ENCODE measurements at places on chromosomes 12 and 14.

DNA sequence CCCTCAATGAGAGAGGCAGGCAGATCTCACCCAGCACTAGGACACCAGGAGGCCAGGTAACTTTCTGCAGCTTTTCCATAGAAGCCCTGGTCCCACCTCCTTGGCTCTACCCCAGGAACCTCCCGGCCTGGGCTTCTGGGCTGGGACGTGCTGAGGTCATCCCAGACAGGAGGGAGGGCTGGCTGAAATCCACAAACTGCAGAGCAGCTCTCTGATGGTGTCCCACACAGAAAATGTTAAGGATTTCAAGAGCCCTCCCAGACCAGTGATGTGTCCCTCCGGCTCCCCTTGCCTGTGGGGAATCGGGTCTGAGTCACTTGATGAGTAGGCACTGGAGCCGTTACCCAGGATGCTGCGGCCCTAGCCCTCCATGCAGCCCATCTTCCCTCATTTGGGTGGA lies 124.1 kb downstream of the ESRRB start:
- no peak for DNase-seq

- DNase-seq: peak; percentile 53
Measured at GRCh38 chr12:57803319-57803893, 15.1 kb downstream of the AVIL start.

GRCh38 chr12:34400986-34401658 lies 378.8 kb downstream of the ALG10 start:
- DNase-seq: no peak

DNA sequence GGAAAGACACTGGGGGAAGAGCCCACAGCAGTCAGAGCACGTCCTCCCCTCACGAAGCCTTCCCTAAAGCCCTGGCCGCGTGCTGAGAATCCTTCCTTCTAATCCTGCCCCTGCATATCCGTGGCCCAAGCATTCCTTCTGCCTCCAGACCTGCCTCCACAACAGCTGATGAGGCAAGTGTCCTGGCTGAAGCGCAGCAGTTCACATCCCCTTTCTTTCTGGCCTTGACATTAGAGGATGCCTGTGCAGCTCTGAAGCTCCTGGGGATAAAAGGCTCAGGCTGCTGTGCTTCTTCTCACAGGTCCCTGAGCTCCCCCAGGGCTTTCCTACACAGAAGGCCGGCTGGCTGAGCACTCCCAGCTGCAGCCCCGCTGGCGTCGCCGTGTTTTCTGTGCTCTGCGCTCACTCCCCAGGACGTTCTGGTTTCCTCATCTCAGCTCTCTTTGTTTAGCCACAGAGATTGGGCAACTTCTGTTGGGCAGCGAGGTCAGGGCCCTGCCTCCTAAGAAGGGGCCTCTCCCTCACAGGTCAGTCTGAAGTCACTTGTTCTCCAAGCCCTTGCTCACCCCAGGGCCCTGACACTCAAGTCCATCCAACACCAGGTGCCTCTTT lies 45.8 kb downstream of the NINJ2 start:
- DNase-seq: no peak

DNA sequence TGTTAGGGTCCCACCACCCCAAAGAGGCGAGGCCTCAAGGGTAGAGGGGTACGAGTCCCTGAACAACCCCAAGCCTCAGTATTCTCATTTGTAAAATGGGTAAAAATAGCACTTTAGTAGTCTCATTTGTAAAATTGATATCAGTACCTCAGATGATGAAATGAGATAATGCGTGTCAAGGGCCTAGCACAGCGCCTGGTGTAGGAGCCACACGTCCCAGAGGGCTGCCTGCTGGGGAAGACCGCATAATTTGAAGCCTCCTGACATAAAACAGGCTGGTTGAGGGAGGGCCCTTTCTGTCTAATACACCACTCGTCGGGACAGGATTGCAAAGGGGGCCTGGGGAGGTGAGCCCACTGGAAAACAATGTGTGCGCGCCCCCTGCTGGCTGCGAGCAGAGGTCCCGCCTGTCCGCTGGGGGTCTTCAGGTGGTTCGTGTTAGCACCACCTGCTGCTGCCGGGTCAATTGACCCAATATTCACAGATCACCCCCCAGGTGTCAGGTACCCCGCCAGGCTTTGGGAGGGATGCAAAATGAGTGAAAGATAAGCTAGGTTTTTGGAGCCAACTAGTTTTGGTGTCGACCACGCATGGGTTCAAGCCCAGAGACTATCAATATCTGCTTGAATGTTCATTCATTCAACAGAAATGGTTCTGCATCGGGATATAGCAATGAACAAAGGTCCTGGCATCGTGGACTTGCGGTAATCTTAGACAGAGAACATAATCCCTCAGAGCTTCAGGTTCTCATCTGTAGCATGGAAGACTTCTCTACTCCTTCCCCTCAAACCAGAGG lies 24.7 kb upstream of the IRF2BPL start:
- DNase-seq: peak; percentile 65

- DNase-seq: no peak
Measured at GRCh38 chr12:124613151-124613585, 45.8 kb upstream of the NCOR2 start.

DNA sequence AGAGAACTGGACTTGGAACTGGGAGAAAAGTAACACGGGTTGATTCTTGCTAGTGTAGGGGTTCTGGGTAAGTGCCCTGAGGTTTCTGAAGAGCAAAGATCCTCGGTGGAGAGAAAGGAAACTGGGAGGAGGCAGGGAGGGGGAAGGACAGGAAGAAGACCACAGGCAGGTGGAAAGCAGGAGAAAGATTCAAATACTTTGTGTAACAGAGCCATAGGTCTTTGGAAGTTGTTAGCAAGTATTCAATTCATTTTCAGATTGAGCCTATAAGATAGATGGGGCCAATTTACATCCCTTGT lies 1.3 kb downstream of the PNP start:
- no peak for DNase-seq

GRCh38 chr12:43742106-43742505 lies 16.5 kb downstream of the PUS7L start:
- no peak for DNase-seq

DNA sequence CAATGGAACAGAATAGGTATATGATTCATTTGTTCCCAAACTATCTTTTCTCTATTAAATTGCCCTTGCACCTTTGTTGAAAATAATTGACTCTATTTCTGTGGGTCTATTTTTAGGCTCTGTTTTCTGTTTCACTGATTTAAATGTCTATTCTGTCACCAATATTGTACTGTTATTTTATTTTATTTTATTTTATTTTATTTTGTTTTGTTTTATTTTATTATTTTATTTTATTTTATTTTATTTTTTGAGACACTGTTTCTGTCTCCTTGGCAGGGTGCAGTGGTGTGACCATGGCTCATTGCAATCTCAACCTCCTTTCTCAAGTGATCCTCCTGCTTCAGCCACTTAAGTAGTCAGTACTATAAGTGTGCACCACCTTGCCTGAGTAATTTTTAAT lies 34.9 kb downstream of the OR4N2 start:
- DNase-seq: no peak

DNA sequence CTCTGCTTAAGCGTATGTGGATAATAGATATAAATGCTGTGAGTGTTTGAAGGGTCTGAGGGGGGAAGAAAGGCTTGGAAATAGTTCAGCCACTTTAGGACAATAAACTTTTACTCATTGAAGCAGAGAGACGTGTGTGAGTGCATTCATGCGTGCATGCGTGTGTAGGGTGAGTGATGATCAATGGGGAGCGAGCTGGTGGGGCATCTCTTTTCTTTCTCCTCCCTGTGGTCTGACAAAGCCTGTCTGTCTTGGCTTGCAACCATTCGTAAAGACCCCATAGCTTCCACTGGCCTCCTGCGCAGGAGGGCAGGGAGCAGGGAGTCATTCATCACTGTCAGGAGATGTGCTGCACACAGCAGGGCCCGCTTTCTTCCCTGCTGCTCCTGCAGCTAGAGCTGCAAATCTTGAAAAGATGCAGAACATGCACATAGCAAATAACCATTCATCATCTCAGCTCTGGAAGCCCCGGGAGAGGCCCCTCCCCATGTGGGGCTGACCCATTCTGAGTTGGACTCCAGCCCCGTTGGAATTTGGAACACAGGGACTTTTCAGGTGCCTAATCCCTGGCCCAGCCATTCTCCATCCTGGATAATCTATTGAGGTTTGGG lies 223.2 kb downstream of the PPM1H start:
- DNase-seq: no peak

DNA sequence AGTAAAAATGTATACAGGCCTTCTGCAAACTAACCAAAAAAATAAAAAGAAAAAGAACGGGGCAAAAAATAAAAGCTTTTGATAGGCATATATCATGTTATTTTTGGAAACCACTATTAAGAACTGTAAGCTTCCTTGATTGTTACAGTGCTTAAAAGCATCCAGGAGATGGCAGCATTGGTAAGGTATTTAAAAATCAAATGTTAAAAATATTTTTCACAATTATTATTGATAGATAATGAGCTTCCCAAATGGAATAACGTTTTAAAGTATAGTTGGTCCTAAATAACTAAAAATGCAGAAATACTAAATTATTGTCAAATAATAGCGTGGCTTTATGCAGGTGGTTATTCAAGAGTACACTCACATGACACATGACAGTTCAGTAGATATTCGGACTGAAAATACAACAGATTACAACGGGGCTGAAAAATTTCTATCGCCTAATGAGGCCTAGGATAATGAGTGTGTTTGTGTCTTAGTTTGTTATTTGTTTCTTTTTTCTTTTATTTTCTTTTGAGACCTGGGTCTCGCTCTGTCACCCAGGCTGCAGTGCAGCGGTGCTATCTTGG lies 127.2 kb upstream of the ATF7IP start:
- no peak for DNase-seq

DNA sequence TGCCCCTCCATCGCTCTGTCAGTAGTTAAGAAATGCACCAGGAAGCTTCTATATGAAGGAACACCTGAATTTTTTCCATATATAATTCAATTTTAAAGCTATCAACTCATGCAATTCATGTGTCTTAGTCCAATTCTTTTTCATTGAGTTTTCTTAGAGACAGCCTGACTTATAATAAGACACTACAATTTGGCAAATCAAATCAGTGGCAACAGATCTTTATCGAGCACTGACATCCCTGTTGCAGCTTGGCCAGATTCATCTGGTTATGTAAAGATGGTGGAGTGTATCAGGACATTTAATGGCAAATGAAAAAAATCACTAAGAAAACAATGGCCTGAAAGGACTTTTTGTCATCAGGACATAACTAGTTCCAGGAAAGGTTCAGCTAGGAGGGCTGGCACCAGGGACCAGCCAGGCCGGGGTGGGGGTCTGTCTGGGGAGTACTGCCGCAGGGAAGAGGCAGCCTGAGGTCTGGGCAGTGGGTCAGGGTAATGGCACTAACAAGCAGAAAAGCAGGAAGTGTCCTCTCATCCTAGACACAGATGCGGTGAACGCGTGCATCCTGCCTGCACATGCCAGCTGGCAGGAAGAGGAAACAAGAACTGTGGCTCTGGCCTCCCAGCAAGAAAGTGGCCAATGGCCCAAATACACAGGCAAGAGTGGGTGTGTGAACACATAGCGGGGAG lies 100.5 kb upstream of the LMNTD1 start:
- no peak for DNase-seq

DNA sequence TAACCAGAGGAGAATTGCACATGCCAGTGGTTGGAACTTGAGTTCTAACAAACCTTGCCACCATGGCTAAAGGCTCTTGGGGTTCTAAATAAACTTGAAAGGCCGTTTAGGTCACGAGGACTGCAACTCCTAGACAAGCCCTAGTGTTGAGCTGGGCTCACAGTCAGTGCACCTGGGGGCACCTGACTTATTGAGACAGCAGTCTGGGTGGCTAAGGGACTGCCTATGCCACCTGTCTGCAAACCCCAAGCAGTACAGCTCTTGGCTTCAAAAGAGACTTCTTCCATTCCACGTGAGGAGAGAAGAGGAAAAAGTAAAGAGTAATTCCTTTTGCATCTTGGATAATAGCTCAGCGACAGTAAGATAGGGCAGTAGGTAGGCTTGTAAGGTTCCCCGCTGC lies 765.6 kb upstream of the FOXG1 start:
- no peak for DNase-seq

DNA sequence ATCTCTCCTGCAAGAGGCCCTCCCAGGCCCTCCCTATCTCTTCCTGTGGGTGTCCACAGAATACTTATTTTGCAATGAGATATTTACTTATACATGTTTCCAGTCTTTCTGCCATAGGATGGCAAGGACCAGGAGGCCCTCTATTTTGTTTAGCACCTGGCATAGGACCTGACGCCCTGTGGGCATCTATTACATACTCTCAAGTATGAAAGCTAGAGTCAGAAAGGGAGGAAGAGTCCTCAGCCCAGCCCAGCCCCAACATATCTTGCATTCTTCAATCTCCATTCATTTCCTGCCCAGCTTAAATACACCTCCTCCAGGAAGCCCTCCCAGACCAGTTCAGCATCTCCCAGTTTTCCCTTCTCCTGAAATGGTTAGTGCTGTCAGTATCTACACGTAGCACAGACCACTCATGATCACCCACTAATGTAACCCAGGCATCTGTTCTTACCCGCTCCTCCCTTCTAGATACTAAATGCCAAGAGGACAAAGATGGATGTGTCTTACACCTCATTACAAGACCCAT lies 7.4 kb downstream of the FOXN4 start:
- DNase-seq: no peak

- DNase-seq: no peak
Measured at GRCh38 chr12:76813265-76813664, 49.4 kb downstream of the ZDHHC17 start.

DNA sequence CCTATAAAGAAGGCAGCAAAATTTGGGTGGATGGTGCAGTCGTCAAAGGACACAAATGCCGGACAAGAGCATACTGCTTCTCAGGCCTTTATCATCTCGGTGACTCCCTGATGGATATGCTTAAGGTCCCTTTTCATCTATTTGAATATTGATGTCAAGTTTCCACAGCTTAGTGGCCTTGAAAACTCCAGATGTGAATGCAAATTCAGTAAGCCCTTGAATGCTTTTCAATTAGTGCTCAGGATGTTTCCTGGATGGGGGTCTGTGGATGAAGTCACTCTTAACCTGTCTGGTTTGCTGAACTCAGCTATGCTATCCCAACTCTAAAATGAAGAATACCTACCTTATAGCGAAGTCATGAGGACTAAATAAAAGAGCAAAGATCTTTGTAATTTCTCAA lies 10.7 kb downstream of the REM2 start:
- no peak for DNase-seq

DNA sequence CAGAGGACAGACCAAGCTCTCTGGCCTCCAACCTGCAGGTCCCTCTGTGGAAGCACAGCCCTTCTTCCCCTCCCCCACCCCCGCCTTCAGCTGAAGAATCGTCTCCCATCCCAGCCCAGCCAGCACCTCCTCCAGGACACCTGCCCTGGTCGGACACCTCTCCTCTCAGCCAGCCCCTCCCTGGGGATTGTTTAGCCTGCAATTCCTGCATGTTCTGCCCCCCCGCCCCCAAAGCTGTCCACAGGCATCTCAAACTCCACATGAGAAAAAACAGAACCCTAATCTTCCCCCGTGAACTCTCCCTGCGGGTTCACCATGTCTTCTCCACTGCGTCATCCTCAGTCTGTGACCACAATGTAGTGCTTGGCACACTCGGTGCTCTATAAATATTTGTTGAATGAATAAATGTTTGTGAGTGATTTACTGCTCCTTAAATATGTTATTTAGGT lies 24.1 kb downstream of the PRIMA1 start:
- no peak for DNase-seq

DNA sequence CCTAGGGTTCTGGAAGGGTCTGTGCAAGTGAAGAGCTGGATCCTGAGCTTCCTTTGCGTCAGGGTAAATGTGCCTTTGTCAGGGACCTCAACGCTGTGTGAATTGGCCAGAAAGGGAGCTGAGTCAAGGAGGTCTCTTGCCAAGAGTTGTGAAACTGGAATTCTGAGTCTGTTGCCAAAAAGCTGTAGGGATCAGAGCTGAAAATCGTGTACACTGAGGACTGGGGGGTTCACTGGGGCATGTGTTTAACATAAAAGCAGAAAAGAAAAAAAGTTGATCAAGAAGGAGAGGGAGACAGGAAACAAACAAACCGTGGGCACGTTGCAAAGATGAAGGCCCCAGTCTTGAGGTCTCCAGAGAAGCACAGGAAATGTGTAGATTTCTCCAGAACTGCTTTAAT lies 1081.5 kb downstream of the VRK1 start:
- no peak for DNase-seq

Data from A549 (cell line).